Endothelial cell of coronary artery (primary cell): ENCODE measurements at places on chromosomes 4 and X. TPM values are rescaled to one million over a fixed set of nuclear protein-coding genes. Genes with fewer than 3 reads are reported as not detected.

The GAGE12G gene
- total RNA-seq, result not detected in 2 replicates

The FAM184B gene
- total RNA-seq, result under 0.01 TPM in 1 of 2 replicates, not detected in the other

The AGTR2 gene
- not detected in 2 replicates for total RNA-seq

The STATH gene
- not detected in 2 replicates for total RNA-seq

The CPE gene
- total RNA-seq, result 1.4 and 1.9 TPM in 2 replicates

The ENOPH1 gene
- total RNA-seq, result 51.0 and 52.3 TPM in 2 replicates

The CPLX1 gene
- 0.47 and 8.0 TPM in 2 replicates for total RNA-seq

The TBC1D8B gene
- total RNA-seq, result 3.3 and 6.4 TPM in 2 replicates

The CXCL11 gene
- total RNA-seq, result 0.66 and 0.99 TPM in 2 replicates

The SH3RF1 gene
- total RNA-seq, result 11.3 and 17.4 TPM in 2 replicates

The DDX53 gene
- total RNA-seq, result not detected in 2 replicates

The IL3RA gene
- total RNA-seq, result 9.4 and 13.1 TPM in 2 replicates

The TBC1D14 gene
- total RNA-seq, result 29.1 and 31.5 TPM in 2 replicates

The PORCN gene
- 7.3 and 15.1 TPM in 2 replicates for total RNA-seq

The FAM53A gene
- 1.3 and 1.4 TPM in 2 replicates for total RNA-seq

The COL4A5 gene
- 34.1 and 85.2 TPM in 2 replicates for total RNA-seq

The SPP1 gene
- total RNA-seq, result not detected in 2 replicates

The RBM47 gene
- total RNA-seq, result 0.09 TPM in 1 of 2 replicates, not detected in the other

The MUC7 gene
- not detected in 2 replicates for total RNA-seq

The GABRE gene
- total RNA-seq, result 2.6 and 9.9 TPM in 2 replicates

The LIMCH1 gene
- total RNA-seq, result 17.9 and 32.1 TPM in 2 replicates

The CT47B1 gene
- not detected in 2 replicates for total RNA-seq

The XG gene
- 0.09 and 0.18 TPM in 2 replicates for total RNA-seq

The FGF2 gene
- 8.1 and 36.0 TPM in 2 replicates for total RNA-seq

The ERCC6L gene
- total RNA-seq, result 1.6 and 4.2 TPM in 2 replicates

The ANK2 gene
- 1.5 and 1.7 TPM in 2 replicates for total RNA-seq

The STBD1 gene
- total RNA-seq, result 2.7 and 6.1 TPM in 2 replicates

The HSFX4 gene
- total RNA-seq, result not detected in 2 replicates

The COPS4 gene
- 60.6 and 71.0 TPM in 2 replicates for total RNA-seq

The PCDH19 gene
- 0.47 and 1.2 TPM in 2 replicates for total RNA-seq

The SGCB gene
- 25.5 and 34.4 TPM in 2 replicates for total RNA-seq

The TBX22 gene
- not detected in 2 replicates for total RNA-seq

The PAGE1 gene
- not detected in 2 replicates for total RNA-seq

The KIT gene
- total RNA-seq, result 9.5 and 13.9 TPM in 2 replicates

The XIAP gene
- 40.7 and 41.0 TPM in 2 replicates for total RNA-seq

The XKRX gene
- total RNA-seq, result 0.54 and 1.2 TPM in 2 replicates

The SMARCA5 gene
- total RNA-seq, result 47.4 and 52.7 TPM in 2 replicates

The TMPRSS11B gene
- not detected in 2 replicates for total RNA-seq

The HMGN5 gene
- total RNA-seq, result 0.66 and 1.2 TPM in 2 replicates

The MTMR8 gene
- 0.18 TPM in 1 of 2 replicates, not detected in the other for total RNA-seq

The SCD5 gene
- 37.3 and 52.5 TPM in 2 replicates for total RNA-seq

The CSAG3 gene
- total RNA-seq, result not detected in 2 replicates
